ENCODE measurements at places on chromosomes 7 and 10.

DNA sequence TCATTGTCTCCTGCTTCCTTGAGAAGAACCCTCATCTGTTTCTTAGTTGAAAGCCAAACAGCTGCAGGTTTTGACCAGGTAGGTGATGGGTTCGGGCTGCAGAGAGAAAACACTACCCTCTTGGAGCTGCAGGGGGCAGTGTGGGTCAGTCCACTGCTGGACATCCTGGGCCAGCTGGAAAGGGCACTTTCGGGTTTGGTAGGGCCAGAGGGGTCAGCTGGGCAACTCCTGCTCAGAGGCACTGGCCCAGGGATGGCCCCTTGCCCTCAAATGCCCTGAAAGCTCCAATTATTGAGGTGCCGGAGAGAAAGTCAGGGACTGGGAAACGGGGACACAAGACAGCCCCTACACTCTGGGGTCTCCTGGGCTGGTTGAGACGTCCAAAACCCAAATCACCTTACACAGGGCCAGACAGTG lies 90.7 kb downstream of the MKI67 start:
- H3K4me3 ChIP-seq = no peak overlapping the region
- no peaks in the 10 kb centered on the region for H3K36me3 ChIP-seq
- H3K27me3 ChIP-seq = no peaks in the 10 kb centered on the region
- no peaks in the 10 kb centered on the region for H3K4me1 ChIP-seq

DNA sequence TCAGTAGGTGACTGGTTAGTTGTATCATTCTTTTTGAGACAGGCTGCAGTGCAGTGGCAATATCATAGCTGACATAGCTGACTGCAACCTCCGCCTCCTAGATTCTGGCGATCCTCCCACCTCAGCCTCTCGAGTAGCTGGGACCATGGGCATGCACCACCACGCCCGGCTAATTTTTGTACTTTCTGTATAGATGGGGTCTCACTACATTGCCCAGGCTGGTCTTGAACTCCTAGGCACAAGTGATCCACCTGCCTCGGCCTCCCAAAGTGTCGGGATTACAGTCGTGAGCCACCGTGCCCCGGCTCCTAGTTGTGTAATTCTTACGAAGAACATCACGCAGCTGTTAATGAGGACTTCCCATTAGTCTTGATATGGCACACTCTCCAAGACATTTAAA lies 123.4 kb upstream of the VKORC1L1 start:
- H3K27me3 ChIP-seq = no peaks in the 10 kb centered on the region
- H3K4me3 ChIP-seq = no peak overlapping the region
- H3K27ac ChIP-seq = no peak overlapping the region
- DNase-seq = no peak
- peaks cover 21% of the 10 kb centered on the region for H3K4me1 ChIP-seq

DNA sequence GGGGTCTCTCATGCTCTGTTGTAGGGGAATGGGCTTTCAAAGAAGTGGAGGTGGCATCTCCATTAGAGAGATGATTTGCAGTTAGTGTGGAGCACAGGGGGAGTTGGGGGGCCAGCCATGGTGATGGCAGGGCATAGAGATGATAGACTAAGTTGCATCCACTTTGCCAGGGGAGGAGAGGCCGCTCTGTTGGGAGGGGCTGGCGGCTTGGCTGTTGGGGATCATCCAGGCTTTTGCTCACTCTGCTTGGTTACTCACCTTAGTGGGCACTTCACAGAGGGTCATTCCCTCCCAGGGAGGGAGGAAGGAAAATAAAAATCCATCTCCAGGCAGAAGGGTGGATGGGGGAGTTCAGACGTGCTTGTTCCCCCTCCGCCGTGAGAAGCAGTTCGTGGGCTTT lies 31.4 kb upstream of the CDH23 start:
- no peak overlapping the region for H3K27ac ChIP-seq
- no peaks in the 10 kb centered on the region for H3K4me1 ChIP-seq
- no peak for DNase-seq
- H3K27me3 ChIP-seq = no peaks in the 10 kb centered on the region
- no peaks in the 10 kb centered on the region for H3K36me3 ChIP-seq

DNA sequence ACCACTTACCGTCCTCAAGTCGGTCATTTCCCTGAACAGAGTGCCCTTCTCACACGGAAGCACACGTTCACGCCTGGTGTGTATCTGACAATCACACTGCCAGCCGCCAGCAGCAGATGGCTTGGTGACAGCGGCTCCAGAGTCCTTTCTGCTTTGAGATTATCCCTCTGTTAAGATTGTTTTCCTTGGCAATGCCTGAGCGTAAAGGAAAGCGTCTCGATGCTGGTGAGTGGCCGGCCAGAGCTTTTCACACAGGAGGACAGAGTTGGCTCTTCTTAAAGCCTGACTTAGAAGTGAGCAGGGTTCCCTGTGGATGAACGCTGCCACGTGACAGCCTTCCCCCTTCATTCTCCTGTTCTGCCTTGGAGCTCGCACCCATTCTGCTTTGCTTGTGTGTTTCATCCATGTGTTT lies 22.1 kb upstream of the PRKAR1B start:
- H3K36me3 ChIP-seq = peaks cover 17% of the 10 kb centered on the region
- H3K27me3 ChIP-seq = no peaks in the 10 kb centered on the region
- H3K4me3 ChIP-seq = peak overlapping the region; percentile 3
- H3K4me1 ChIP-seq = peaks cover 44% of the 10 kb centered on the region
- peak; percentile 75 for DNase-seq

GRCh38 chr7:157418204-157419034 lies 81.6 kb downstream of the DNAJB6 start:
- H3K4me3 ChIP-seq = no peak overlapping the region
- DNase-seq = no peak
- H3K4me1 ChIP-seq = no peaks in the 10 kb centered on the region
- no peaks in the 10 kb centered on the region for H3K27me3 ChIP-seq
- H3K27ac ChIP-seq = no peak overlapping the region
- H3K36me3 ChIP-seq = peaks cover 48% of the 10 kb centered on the region

DNA sequence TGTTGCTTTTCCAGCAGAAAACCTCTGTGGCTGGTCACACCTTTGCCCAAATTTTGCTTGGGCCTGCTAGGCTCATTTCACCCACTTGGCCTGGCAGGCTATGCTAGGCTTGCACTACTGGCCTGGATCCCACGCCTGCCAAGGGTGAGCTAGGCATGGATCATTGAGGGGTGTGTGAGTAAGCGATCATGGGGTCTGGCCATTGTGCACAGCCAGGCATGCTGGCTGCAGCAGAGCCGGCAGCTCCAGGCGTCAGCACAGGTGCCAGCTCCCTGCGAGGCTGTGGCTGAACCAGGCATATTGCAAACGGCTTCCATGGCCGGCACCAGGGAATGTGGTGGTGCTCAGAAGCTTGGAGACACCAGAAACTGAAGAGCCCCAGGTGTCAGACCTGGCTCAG lies 19.2 kb downstream of the CFAP70 start:
- H3K27me3 ChIP-seq = no peaks in the 10 kb centered on the region
- H3K27ac ChIP-seq = no peak overlapping the region
- no peaks in the 10 kb centered on the region for H3K4me1 ChIP-seq
- no peaks in the 10 kb centered on the region for H3K36me3 ChIP-seq
- DNase-seq = no peak

DNA sequence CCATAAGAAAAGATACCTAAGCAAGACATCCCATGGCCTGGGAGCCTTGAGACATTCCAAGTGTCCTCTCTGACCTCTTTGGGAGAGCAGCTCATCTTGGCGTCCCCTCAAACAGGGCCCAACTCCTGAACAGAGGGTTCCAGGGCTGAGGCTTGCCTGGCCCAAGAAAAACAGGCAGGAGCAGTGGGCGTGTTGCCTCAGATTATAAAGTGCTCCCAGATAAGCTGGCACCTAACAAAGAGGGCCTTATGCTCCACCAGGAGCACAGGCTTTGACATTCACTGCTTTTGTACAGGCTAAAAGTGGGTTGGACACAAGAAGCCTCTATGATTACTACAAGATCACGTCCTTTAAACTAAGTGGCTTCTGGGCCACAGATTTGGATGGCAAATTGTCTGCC lies 193.1 kb downstream of the FGFR2 start:
- H3K4me3 ChIP-seq = no peak overlapping the region
- no peaks in the 10 kb centered on the region for H3K27me3 ChIP-seq
- DNase-seq = no peak
- no peak overlapping the region for H3K27ac ChIP-seq
- H3K4me1 ChIP-seq = peaks cover 6% of the 10 kb centered on the region
- H3K36me3 ChIP-seq = no peaks in the 10 kb centered on the region

DNA sequence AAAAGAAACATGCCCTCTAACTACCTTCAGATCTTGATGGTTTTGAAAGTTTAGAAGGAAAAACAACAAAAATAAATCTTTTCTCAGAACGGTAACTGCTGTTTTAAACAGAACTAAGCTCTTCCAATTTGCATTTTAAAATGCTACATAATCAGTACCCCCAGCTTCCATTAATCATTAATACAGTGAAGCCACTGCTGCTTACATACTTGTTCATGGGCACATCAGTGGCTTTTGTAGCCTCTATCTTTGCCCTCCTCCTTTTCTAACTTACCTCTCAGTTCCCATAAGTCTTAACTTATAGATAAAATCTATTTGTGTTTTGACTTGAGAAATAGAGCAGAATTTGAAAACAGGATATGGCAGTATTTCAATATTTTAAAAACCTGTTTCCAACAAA lies 109.1 kb downstream of the POLL start:
- no peak for DNase-seq
- H3K27ac ChIP-seq = no peak overlapping the region
- no peaks in the 10 kb centered on the region for H3K27me3 ChIP-seq
- no peak overlapping the region for H3K4me3 ChIP-seq
- H3K4me1 ChIP-seq = no peaks in the 10 kb centered on the region

DNA sequence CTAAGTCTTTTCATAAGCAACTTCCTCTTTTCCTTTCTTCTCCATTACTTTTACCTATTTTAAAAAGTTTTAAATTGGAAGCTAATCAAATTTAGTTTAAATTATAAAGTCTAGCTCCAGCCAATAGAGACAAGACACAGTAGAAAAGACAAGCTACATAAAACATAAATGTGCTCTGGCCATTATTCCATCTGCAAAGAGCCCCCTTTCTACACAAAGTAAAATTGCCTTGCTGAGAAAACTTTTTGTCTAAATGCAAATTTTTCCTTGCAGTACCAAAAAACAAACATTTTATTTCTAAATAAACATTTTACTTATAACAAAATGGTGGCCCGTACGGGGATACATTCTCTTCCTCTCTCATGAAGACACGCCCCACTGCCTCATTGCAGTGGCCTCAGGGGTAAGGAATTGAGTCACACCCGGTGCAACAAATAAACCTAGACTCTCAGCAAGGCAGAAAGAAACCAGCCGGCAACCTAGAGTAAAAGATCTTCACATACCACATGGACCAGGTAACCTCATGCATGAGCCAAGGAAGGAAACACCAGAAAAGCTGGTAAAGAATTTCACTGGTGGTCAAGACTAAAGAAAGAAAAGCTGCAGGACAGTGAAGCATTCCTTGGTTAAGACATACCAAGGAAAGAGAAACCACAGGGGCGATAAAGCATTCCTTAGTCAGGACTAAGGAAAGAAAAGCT lies 71.6 kb upstream of the ZNF746 start:
- H3K27ac ChIP-seq = no peak overlapping the region
- H3K36me3 ChIP-seq = no peaks in the 10 kb centered on the region
- H3K27me3 ChIP-seq = no peaks in the 10 kb centered on the region
- H3K4me1 ChIP-seq = peaks cover 19% of the 10 kb centered on the region

DNA sequence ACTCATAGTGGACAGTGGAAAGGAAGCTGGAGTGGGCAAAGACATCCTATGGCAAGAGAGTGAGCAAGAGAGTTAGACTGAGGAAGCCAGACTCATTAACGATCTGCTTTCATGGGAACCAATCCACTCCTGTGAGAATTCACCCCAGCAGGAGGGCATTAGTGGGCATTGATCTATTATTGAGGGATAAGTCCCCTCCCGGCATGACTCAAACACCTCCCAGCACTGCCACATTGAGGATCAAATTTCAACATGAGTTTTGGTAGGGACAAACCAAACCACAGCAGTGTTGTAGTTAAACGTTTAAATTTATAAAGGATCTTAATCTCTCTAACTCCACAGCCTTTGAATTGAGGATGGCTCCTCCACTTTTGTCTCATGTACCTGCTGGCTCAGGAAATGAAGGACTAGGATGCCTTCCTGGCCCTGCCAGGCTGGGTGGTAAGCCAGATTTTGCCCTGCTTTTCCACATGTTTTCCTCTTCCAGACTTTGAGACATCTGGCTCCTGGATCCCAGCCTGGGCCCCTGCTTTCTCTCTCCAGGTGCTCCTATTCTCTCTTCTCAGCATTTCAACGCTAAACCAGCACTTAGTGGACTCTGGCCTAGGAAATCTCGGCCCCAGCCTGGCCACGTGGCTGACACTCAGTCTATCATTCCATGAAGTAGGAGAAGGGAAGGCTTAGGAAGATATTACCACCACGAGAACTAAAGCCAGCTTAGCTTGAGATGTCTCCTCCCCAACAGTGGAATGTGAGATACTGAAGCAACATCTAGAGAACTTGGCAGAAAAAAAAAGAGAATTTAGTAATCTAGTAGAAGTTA lies 96.5 kb upstream of the PIP4K2A start:
- H3K36me3 ChIP-seq = no peaks in the 10 kb centered on the region
- DNase-seq = no peak
- no peak overlapping the region for H3K4me3 ChIP-seq

GRCh38 chr10:21022821-21023220 lies 125.7 kb upstream of the NEBL start:
- H3K36me3 ChIP-seq = no peaks in the 10 kb centered on the region
- H3K27me3 ChIP-seq = no peaks in the 10 kb centered on the region
- no peak overlapping the region for H3K27ac ChIP-seq
- H3K4me3 ChIP-seq = no peak overlapping the region
- no peaks in the 10 kb centered on the region for H3K4me1 ChIP-seq
- no peak for DNase-seq
